ENCODE measurements at places on chromosomes 6 and 20.

GRCh38 chr20:62019144-62019805, 46.4 kb downstream of the TAF4 start:
- no peak for DNase-seq

GRCh38 chr20:62020935-62021701, 44.6 kb downstream of the TAF4 start:
- DNase-seq, result no peak

GRCh38 chr6:39387785-39388184, 65.3 kb upstream of the KCNK16 start:
- DNase-seq, result no peak

GRCh38 chr6:135748189-135748588, 103.3 kb upstream of the PDE7B start:
- no peak for DNase-seq

DNA sequence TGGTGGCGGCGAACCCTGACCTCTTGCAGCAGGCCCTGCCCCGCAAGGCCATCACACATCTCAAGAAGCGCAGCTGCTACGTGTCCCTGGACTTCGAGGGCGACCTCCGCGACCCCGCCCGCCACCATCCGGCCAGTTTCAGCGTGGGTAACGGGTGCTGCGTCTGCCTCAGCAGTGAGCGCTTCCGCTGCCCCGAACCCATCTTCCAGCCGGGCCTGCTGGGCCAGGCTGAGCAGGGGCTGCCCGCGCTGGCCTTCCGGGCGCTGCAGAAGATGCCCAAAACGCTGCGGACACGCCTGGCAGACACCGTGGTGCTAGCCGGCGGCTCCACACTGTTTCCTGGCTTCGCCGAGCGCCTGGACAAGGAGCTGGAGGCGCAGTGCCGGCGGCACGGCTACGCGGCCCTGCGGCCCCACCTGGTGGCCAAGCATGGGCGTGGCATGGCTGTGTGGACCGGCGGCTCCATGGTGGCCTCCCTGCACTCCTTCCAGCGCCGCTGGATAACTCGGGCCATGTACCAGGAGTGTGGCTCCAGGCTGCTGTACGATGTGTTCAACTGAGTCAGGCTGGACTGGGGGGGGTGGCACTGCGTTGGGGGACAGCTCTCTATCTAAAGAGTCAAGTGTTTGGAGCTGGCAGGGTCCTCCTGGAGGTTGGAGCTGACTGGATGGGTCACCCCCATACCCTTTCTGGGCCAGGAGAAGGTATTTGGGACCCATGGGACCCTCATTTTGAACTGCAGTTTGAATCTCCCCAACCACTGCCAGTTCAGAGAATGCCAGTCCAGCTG, 1.1 kb downstream of the ACTL10 start:
- peak; percentile 74 for DNase-seq

All from NCI-H187 (cell line).